ENCODE measurements at places on chromosomes 1 and 21.

DNA sequence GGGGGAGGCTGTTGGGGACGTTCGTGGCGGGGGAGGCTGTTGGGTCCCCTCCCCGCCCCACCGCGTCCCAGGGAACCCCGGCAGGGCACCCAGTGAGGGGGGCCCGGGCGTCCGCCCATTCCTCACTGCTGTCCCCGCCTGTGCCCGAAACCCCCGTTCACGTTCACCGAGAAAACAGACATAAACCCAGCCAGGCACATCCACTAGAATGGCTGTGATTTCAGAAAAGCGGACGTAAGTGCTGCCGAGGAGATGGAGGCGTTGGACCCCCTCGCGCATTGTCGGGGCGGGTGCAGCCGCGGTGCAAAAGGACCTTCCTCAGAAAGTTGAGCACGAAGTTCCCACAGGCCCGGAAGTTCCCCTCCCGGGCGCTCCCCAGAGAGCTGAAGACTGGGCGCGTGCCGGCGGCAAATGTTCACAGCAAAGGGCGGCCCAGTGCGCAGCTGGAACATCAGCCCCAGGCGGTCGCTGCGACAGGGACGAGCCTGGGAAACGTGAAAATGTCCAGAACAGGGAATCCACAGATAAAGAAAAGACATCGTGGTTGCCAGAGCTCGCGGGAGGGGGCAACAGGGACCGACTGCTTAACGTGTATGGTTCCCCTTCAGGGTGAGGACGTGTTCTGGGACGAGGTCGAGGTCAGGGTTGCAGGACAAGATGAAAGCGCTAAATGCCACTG, 18.5 kb upstream of the SAMD11 start:
- no peak for DNase-seq

DNA sequence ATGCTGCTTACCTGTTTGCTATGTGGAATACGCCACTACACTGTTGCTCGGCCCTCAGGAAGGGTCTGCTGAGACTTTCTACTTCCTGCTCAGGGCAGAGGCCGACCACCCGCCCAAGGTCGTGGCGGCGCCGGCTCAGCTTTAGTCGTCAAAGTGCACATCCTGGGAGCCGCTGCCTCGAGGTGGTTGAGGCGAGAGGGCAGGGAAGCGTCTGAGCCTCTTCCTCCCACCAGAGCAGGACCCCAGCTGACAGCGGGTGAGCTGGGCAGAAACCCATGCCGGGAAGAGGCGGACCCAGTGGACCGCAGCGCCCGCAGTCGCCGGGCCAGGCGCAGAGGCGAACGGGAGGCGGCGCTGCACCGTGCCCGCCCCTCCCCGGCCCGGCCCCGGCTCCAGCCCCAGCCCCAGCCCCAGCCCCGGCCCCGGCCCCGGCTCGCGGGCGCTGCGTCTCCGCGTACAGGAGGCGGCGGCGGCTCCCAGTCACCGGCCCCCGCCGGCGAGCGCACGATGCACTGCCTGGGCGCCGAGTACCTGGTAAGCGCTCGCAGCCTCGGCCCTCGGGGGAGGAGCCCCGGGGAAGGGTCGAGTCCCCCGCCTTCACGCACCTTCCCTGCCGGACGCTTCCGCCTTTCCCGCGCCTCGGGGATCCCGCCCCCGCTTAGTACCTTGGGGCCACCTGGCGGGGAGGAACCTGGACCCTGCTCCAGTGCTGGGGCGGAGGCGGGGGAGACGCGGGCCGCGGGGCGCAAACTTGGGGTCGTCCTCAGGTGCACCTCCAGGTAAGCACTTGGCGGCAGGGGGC, at the start of gene SLC44A3:
Gene SLC44A3 (plus strand): TSS at position 413 of the 802 bp plus-strand sequence. CDS start 95 bp downstream, at position 508.
- DNase-seq, result peak; percentile 37

DNA sequence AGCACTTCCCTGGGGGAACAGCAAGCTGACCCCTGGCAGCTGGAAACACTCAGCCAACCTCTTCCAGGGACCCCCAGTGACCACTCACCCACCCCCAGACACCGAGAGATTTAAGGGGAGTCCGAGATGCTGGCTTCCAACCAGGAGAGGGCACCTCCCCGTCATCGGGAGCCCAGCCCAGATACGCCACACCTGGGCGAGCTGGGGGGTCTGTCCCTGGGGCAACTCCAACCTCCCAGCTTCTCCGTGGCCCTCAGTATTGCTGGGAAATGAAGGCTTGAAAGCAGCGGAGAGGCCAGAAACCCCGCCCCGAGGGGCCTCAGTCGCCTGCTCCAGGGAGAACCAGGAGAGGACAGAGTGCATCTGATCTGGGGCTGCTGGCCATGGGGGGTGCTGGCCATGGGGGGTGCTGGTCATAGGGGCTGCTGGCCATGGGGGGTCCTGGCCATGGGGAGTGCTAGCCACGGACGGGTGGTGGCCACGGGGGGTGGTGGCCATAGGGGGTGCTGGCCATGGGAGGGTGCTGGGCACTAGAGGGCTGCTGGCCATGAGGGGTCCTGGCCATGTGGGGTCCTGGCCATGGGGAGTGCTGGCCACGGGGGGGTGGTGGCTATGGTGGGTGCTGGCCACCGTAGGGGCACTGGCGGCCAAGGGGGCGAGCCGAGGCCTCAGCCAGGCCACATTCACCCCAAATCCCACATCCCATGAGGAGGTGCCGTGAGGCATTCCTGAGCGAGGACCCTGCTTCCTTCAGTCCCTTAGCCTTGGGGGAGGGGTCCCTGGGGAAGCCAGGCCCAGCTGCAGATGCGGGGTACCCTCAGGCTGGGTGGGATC, 61.5 kb upstream of the TTC34 start:
- DNase-seq, result no peak

GRCh38 chr1:228340686-228341449, 65.8 kb downstream of the TRIM11 start:
- no peak for DNase-seq

- no peak for DNase-seq
Observed at GRCh38 chr1:6418668-6419396, 887 bp downstream of the HES2 start.

DNA sequence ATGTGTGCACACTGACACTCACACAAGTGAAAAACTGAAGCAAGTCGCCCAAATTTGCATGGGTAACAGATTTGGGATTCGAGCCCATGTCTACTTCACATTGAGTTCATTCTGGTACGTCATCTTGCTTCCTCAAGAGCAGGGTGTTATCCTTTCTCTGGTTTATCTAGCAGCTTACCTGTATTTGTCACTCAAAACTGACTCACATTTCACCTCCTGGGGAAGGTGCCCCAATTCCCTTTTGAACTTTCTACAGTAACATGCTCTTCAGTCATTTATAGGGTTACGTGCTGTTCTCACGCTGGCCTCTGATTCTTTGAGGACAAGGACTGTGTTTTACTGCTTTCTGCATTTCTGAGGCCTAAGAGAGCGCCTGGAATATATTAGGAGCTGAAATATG, 162.8 kb downstream of the PDE4B start:
- DNase-seq, result no peak

- peak; percentile 88 for DNase-seq
Observed at GRCh38 chr21:39660191-39660980, 47.6 kb downstream of the B3GALT5 start.

- DNase-seq, result no peak
Observed at GRCh38 chr21:25360593-25360992, 246.7 kb downstream of the MRPL39 start.

- no peak for DNase-seq
Observed at GRCh38 chr1:31830511-31830910, 14.7 kb upstream of the SPOCD1 start.

GRCh38 chr1:17089506-17089905, 29.7 kb downstream of the PADI2 start:
- no peak for DNase-seq

DNA sequence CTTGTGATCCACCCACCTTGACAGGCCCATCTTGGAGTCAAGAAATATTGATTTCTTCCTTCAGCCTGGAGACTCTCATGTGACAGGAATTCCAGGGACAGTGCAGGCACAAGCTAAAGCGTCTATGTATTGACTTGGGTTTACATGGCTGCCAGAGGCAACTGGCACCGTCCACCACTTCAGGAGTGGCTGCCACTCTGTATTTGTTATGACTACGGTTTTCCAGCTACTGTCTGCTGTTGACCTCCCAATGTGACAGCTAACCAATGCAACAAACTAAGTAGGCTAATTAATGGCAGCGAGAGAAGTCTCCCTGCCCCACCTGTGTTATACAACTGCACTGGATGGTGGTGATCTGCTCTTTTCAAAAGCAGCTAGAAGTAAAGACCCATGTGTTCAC, 56.9 kb downstream of the CD58 start:
- no peak for DNase-seq

- DNase-seq, result no peak
Observed at GRCh38 chr21:38478782-38479181, 19.5 kb downstream of the ERG start.

DNA sequence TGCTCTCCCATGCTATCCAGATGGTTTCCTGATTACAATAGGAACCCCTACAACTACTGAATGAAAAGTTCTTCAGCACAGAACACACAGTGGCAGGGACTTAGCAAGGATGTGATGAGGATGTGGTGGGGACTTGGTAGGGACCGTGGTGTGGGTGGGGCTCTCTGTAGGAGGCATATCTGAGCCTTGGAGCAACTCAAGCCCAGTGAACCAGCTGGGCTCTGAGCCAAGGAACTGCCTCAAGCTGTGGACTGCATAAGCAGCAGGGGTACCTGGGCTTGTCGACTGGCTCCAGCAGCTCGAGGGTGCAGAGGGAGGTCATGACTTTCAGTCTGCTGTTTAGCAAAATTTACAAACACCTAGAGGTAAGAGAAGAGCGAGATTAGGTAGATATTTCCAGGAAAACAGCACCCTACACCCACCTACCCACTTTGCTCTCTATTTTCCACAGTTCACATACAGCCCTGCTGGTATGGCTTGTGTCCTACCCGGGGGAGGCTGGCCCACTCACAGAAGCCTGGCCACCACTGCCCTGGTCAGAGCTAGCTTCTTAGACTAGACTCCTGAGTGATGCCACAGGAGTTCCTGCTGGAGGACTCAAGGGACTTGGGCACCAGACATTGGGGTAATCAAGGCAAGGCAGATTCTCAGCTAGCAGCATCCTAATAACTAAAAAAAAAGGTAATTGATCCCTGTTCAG, 86.8 kb upstream of the GCLM start:
- DNase-seq, result no peak

- DNase-seq, result peak; percentile 24
Observed at GRCh38 chr1:161198194-161198896, 509 bp downstream of the ADAMTS4 start.

GRCh38 chr1:36172983-36173382, 17.0 kb downstream of the MAP7D1 start:
- DNase-seq, result peak; percentile 86

- peak; percentile 27 for DNase-seq
Observed at GRCh38 chr1:214362188-214362882, 81.4 kb downstream of the SMYD2 start.

GRCh38 chr1:178939338-178940067, 68.6 kb upstream of the ANGPTL1 start:
- peak; percentile 63 for DNase-seq

DNA sequence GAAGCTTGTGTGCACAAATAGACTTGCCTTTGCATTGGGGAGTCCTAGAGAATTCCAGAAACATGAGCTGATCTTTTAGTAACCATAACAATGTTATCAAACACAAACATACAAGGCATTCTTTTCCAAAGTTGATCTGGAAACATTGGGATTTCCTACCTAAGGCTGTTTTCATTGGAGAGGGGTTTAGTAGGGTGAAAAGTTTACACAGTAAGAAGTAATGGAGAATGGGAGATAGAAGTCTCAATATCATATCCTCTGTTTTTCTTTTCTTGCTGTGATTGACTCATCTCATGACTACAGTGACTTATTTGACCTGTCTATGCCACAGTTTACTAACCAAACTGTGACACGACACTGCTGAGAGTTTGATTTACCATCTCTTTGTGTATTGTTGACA, 65.6 kb upstream of the PLA2G4A start:
- DNase-seq, result peak; percentile 31

DNA sequence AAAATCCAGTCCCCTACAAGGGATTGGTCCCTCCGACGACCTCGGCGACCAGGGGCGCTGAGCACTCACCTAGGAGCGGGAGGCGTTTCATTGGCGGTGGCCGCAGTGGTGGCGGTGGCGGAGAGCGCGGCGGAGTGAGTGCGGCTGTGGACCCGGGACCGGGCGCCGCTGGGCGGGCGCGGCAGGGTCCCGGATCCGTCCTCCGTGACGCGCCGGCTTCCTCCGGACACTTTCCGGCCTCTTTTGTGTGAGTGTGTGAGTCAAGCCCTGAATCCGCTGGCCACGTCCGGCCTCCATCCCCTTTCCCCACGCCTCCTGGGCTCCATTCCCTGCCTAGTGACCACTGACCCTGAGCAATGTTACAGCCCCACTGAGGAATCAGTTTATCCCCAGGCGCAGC, at the start of gene ADGRL4:
Gene ADGRL4 (minus strand): TSS at position 167 of the 400 bp plus-strand sequence. CDS start 76 bp downstream, at position 91.
- peak; percentile 23 for DNase-seq

GRCh38 chr1:227370533-227371254, 52.4 kb upstream of the CDC42BPA start:
- DNase-seq, result peak; percentile 67

GRCh38 chr1:203342192-203342940, 8.6 kb downstream of the FMOD start:
- peak; percentile 25 for DNase-seq

DNA sequence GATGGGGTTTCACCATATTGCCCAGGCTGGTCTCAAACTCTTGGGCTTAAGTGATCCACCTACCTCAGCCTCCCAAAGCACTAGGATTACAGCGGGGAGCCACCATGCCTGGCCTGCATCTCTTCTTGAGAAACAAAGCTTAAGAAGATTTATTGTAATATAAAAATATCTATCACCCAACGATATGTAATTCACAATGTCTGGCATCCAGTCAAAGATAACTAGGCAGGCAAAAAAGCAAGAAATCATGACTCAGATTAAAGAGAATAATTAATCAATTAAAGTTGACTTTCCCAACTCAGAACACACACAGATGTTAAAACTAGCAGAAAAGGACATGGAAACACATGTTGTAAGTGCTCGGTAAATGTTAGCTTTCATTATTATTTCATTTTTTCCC, 26.5 kb upstream of the POU2F1 start:
- DNase-seq, result no peak

- no peak for DNase-seq
Observed at GRCh38 chr1:30176477-30176876, 546.9 kb downstream of the MATN1 start.

DNA sequence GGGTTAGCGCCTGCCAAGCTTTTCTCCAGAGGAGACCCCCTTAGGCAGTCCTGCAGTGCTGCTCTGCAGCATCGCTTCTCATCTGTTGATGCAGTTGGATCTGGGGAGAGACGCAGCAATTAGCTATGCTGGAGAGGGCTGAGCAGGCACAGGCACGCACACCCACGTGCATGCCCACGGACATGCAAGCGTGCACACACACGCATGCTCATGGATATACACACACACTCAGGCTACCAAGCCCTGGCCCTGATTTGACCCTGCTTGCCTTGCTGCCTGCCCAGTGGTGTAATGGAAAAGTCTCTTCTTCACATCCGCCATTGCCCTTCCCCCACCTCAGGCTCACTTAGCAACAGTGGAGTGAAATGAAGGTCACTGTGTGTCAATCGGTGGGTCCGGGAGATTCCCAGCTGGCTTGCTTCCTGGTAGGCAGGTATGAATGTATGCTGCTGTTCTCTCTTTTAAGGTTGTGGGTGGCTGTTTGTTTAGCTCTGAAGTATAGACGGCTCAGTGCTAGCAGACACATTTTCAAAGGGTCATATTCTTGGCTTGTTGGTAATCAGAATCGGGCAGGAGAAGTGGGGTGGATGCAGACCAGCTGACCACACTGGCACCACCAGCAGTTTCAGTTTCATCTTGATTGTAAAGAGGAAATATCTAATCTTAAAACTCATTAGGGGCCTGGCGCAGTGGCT, 9.5 kb downstream of the ATP1B1 start:
- no peak for DNase-seq

Data from fibroblast of skin of right quadriceps (primary cell).